Activated CD4-positive, alpha-beta T cell treated with anti-CD3 and anti-CD28 coated beads for 36 hours (primary cell): ENCODE measurements at places on chromosomes 16 and 17. TPM values are rescaled to one million over a fixed set of nuclear protein-coding genes. Genes with fewer than 3 reads are reported as not detected.

The ACE gene
- 0.46 TPM for total RNA-seq

DNA sequence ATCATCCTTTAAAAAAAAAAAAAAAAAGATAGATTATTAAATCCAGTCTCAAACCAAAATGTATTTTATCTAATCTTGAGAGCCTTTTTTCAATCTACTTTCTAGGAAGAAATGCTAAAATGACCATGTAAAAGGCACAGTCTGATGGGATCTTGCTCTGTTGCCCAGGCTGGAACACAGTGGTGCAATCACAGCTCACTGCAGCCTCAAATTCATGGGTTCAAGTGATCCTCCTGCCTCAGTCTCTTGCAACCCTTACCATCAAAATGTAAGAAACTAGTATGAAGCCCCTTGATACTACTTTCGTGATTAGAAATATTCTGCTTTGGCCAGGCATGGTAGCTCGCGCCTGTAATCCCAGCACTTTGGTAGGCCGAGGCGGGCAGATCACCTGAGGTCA is 70.8 kb downstream of the HELZ start:
- no peaks in the 10 kb centered on the region for H3K27me3 ChIP-seq
- no peaks in the 10 kb centered on the region for H3K4me1 ChIP-seq
- DNase-seq, result no peak
- no peak overlapping the region for H3K27ac ChIP-seq
- H3K4me3 ChIP-seq, result no peak overlapping the region
- H3K36me3 ChIP-seq, result peaks cover 23% of the 10 kb centered on the region

- no peaks in the 10 kb centered on the region for H3K27me3 ChIP-seq
- DNase-seq, result no peak
- peak overlapping the region; percentile 94 for H3K4me3 ChIP-seq
Measured at GRCh38 chr16:84184775-84185174, 2.1 kb downstream of the TAF1C start.

GRCh38 chr16:2520784-2521531 is 787 bp downstream of the AMDHD2 start:
- peak overlapping the region; percentile 80 for H3K4me3 ChIP-seq
- DNase-seq, result peak; percentile 67
- H3K27ac ChIP-seq, result peak overlapping the region; percentile 89
- H3K27me3 ChIP-seq, result no peaks in the 10 kb centered on the region
- peaks cover 45% of the 10 kb centered on the region for H3K4me1 ChIP-seq

The TP53TG3 gene
- 0.83 TPM for total RNA-seq

DNA sequence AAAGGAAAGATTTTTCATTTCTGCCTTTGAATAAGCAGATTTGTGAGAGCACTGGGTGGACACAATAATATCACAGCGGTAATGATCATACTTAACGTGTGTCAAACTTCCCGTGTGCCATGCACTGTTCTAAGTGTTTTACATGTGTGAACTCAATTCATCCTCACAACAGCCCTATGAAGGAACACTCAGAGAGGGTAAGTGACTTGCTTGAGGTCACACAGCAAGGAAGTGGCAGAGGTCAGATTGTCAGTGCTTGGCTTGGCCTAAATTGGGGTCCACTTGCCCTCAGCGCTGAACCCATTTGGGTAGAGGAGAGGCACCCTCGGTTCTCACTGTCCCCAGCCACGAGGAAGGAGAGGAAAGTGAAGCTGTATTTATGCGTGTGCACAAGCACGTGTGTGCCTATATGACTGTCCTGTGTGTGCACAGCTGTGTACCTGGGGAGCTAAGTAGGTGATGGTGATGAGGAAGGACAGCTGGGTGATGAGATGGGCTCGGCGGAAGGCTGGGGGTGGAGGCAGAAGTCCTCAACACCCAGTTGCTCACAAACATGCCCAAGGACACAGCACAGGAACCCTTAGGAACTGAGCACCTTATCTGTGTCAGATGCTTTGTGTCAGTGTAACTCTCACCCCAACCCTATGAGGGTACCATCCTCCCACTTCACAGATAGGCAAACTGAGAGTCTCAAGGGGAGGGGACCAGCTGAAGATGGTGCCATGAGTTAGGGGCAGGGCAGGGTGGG is 9.8 kb upstream of the ADGRG3 start:
- no peak for DNase-seq
- no peaks in the 10 kb centered on the region for H3K36me3 ChIP-seq
- H3K4me3 ChIP-seq, result no peak overlapping the region
- H3K27ac ChIP-seq, result no peak overlapping the region

- H3K36me3 ChIP-seq, result no peaks in the 10 kb centered on the region
- H3K27me3 ChIP-seq, result peaks cover 60% of the 10 kb centered on the region
- H3K27ac ChIP-seq, result no peak overlapping the region
- DNase-seq, result no peak
- no peak overlapping the region for H3K4me3 ChIP-seq
Measured at GRCh38 chr17:61406971-61407911, 7.6 kb downstream of the TBX2 start.

GRCh38 chr16:83110269-83110668 is 483.5 kb downstream of the CDH13 start:
- peaks cover 11% of the 10 kb centered on the region for H3K27me3 ChIP-seq
- no peak overlapping the region for H3K4me3 ChIP-seq
- H3K27ac ChIP-seq, result no peak overlapping the region
- DNase-seq, result no peak
- no peaks in the 10 kb centered on the region for H3K36me3 ChIP-seq

DNA sequence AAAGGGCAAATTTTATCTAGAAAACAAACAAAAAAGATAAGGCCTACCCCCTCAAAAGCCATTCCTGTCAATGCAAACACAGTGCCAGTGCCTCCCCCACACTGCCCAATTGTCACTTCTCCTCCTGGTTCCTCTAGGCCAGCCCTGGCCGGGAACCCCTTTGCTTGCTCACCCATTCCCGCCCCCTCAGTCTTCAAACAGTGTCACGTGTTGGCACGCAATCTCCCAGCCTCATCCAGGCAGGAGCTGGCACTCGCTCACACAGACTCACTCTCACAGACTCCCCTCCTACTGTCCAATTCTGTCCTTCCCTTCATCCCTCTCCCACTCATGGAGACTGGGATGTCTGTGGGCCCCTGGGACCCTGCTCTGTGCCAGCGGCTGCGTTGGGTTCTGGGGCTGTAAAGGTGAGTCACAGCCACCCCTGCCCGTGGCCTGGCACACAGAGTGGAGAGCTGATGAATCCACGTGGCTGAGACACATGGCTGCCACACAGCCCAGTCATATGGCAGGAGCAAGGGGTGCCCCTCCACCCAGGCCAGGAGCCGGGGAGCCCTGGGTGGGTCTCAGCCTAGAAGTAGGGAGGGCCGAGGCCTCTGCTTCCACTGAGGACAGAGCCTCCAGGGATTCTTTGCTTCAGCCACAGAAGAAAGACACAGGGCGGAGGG is 54.8 kb downstream of the VAC14 start:
- DNase-seq, result peak; percentile 62
- H3K4me3 ChIP-seq, result no peak overlapping the region
- H3K4me1 ChIP-seq, result peaks cover 51% of the 10 kb centered on the region
- H3K27me3 ChIP-seq, result no peaks in the 10 kb centered on the region
- H3K36me3 ChIP-seq, result peaks cover 30% of the 10 kb centered on the region
- peak overlapping the region; percentile 88 for H3K27ac ChIP-seq

DNA sequence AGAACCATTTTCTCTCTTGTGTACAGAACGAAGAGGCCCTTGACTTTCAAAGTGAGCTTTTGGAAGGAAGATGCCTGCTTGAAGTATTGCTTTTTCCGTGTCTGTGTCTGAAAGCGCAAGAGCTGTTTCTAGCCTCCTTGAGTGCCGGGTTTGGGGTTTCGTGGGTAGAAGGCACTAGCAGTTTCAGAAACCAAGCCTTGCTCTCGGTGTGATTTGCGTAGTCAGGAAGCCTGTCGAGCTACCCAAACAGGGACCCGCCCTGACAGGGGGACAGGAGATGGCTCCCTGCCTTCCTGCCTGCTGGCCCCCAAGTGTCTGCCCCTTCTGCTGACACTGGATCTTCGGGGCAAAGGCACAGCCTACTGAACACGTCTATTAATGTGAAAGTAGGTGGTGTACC is 322.0 kb downstream of the MAF start:
- peak overlapping the region; percentile 41 for H3K4me3 ChIP-seq
- H3K36me3 ChIP-seq, result no peaks in the 10 kb centered on the region
- H3K4me1 ChIP-seq, result peaks cover 60% of the 10 kb centered on the region
- H3K27ac ChIP-seq, result peak overlapping the region; percentile 80

GRCh38 chr17:47063475-47063874 is 84.4 kb upstream of the RPRML start:
- H3K36me3 ChIP-seq, result peaks cover 11% of the 10 kb centered on the region
- H3K4me1 ChIP-seq, result peaks cover 13% of the 10 kb centered on the region
- no peak overlapping the region for H3K4me3 ChIP-seq
- H3K27me3 ChIP-seq, result no peaks in the 10 kb centered on the region
- H3K27ac ChIP-seq, result no peak overlapping the region

GRCh38 chr16:13621639-13622038 is 298.3 kb upstream of the ERCC4 start:
- DNase-seq, result no peak
- H3K4me1 ChIP-seq, result no peaks in the 10 kb centered on the region

DNA sequence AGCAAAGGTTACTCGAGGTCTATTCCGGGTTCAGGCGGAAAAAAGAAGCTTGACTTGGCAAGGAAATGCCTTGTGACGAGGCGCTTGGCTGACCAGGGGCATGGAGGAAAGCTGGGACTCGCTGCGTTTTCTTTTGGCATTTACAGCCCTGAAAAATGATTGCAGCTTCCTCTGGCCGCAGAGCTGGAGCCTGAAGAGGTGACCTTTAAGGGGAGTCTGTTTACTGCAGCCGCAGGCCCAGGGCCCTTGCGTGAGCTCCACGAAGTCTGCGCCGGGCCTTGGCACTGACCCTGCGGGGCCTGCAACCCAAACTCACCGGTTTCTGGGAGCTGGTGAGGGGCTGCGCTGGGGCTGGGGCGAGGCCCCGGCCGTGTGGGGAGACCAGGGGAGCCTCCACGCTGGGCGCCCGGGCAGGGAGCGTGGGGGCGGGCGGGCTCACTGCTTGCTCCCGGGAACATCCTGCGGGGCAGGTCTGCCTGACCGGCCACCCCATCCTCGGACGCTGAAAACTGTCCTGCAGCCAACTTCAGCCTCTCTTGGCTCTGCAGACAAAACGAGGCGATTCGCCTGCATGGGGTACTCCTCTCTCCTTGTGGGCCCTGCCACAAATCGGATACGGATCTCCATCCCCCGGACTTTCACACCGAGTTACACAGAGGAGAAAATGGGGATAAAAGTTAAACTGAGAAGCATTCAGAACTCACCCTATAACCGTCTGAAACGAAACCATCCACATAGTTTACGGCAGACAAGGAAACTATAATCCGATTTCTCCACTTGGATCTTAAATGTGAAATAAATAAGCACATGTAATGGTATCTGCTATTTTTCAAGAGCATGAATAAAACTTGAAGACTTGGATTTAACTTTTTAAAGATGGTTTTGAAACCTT is 206.3 kb upstream of the FOXF1 start:
- H3K27me3 ChIP-seq, result peaks cover 29% of the 10 kb centered on the region
- no peaks in the 10 kb centered on the region for H3K36me3 ChIP-seq
- H3K4me3 ChIP-seq, result no peak overlapping the region
- DNase-seq, result no peak
- no peaks in the 10 kb centered on the region for H3K4me1 ChIP-seq
- no peak overlapping the region for H3K27ac ChIP-seq

DNA sequence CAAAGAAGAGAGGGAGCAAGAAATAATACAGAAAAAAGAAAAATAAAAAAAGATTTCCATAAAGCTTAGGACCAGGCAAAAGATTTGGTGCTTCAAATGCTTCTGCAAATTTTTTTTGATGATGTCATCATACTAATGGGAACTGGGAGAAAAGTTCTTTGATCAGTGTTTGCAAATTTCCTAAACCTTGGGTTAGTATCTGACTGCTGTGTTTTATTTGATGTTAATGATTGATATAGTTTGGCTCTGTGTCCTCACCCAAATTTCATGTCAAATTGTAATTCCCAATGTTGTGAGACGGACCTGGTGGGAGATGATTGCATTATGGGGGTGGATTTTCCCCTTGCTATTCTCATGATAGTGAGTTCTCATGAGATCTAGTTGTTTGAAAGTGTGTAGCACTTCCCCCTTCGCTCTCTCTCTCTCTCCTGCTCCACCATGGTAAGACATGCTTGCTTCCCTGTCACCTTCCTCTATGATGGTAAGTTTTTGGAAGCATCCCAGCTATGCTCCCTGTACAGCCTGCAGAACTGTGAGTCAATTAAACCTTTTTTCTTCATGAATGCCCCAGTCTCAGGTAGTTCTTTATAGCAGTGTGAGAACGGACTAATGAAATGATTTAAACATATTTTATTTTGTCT is 72.6 kb downstream of the TMEM100 start:
- H3K27me3 ChIP-seq, result peaks cover 22% of the 10 kb centered on the region
- DNase-seq, result no peak
- no peak overlapping the region for H3K27ac ChIP-seq
- no peaks in the 10 kb centered on the region for H3K36me3 ChIP-seq
- H3K4me1 ChIP-seq, result no peaks in the 10 kb centered on the region

The PLA2G10 gene
- not detected for total RNA-seq

The RCVRN gene
- not detected for total RNA-seq

The KIF19 gene
- total RNA-seq, result 0.11 TPM

DNA sequence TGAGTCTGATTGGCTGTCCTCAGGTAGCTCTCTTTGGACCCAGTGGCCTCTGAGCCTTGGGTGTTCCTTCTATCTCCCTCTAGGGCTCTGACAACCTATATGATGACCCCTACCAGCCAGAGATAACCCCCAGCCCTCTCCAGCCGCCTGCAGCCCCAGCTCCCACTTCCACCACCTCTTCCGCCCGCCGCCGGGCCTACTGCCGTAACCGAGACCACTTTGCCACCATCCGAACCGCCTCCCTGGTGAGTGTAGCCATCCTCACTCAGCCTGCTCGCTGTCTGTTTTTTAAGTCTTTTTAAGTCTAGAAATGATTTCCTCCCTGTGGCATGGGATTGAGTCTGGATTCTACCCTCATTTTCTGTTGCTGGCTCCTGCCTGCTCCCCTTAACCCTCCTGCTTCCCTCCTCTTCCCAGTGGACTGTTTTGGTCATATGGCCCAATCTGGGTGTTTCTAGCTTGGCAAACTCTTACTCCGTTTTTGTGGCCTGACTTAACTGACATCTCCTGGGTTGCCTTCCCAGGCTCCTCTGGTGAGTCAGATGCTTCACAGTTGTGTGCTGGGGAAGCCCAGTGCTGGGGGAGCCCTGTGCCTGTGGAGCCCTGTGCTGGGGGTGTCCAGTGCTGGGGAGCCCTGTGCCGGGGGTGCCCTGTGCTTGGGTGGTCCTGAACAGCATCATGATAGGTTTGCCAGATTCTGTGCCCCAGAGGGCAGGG is 9.9 kb downstream of the TAOK2 start:
- no peak for DNase-seq
- no peak overlapping the region for H3K27ac ChIP-seq
- no peaks in the 10 kb centered on the region for H3K4me1 ChIP-seq
- H3K4me3 ChIP-seq, result no peak overlapping the region
- H3K27me3 ChIP-seq, result no peaks in the 10 kb centered on the region

The BOLA2 gene
- total RNA-seq, result 10.8 TPM

- peak; percentile 22 for DNase-seq
- no peaks in the 10 kb centered on the region for H3K36me3 ChIP-seq
- H3K27ac ChIP-seq, result no peak overlapping the region
- H3K27me3 ChIP-seq, result peaks cover 2% of the 10 kb centered on the region
- no peak overlapping the region for H3K4me3 ChIP-seq
- H3K4me1 ChIP-seq, result peaks cover 14% of the 10 kb centered on the region
Measured at GRCh38 chr16:68434624-68435210, 13.6 kb downstream of the SMPD3 start.
